ENCODE measurements at places on chromosomes 3 and 15. TPM values are rescaled to one million over a fixed set of nuclear protein-coding genes. Genes with fewer than 3 reads are reported as not detected.

Gene GPR149
- total RNA-seq = not detected

Gene PXYLP1
- total RNA-seq = 32.6 TPM

Gene ECT2
- 39.0 TPM for total RNA-seq

Gene CCDC54
- total RNA-seq = not detected

- no peak for DNase-seq
Measured at GRCh38 chr15:63915873-63916771, 82.4 kb upstream of the HERC1 start.

DNA sequence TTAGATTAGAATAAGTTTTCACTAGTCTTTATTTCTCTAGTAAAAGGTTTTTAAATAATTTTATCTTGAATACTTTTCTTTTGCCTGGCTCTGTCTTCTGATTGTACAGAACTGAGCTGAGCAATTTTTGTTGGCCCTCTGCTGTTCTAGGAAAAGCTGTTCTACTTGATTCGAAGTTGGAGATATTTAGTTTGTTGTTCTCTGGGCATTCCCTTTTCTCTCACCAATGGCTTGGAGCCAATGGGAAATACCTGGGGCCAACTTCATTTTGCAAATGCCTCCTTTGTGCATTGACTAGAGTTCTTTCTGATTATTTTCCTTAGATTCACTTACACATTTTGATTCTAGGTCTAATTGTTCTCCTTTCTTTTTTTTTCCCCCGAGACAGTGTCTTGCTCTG is 16.5 kb downstream of the ABHD5 start:
- DNase-seq = no peak

GRCh38 chr3:111848283-111848682 is 10.8 kb upstream of the PHLDB2 start:
- DNase-seq = no peak

DNA sequence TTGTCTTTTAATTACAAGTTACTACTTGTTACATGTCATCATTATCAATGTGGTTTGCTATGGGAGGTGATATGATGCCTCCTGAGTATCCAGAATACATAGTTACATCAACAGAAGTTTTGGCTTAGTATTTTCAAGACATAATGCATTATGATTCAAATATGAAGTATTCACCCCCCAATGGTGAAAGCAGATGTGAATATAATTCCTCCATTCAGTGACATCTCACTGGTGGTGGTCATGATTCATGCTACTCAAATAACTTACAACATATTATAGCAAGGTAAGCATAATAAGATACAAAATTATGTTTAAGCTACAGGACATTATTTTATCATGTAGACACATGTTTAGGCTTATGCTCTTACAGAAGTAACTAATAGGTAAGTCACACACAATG is 34.9 kb upstream of the TTBK2 start:
- no peak for DNase-seq

DNA sequence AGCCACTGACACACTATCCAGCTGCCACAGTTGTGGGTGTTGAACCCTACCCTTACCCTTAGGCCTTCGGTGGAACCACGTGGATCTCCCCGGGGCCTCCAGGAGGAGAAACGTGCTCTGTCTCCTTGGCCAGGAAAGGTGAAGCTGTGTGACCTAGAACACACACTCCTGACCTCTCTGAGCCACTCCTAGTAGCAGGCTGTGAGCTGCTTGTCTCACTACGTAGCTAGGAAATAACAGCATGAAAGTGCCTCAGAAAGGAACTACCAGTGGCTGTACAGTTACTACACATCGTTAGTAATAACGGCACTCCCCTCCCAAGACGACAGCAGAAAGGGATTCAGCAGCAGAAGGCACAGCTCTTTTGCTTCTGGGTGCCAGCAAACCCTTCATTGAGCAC is 36.2 kb upstream of the SLC6A6 start:
- DNase-seq = no peak

DNA sequence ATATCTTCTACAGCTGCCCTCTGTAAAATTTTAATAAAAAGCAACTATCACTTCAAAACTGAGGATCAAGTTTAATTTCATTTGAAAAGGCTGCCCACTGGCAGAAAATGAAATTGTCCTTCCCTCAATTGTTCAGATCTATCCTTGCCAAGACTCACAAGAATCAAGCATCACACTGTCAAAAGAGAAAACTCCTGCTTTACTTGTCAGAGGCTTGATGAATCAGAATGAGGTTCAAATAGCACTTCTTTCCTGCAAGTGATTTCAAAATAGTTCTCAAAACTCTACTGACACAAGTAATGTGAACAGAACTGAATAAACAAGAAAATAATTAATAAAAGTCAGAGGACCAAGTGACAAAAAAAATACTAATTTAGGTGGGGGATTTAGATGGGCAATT is 70.6 kb downstream of the GOLIM4 start:
- DNase-seq = no peak

DNA sequence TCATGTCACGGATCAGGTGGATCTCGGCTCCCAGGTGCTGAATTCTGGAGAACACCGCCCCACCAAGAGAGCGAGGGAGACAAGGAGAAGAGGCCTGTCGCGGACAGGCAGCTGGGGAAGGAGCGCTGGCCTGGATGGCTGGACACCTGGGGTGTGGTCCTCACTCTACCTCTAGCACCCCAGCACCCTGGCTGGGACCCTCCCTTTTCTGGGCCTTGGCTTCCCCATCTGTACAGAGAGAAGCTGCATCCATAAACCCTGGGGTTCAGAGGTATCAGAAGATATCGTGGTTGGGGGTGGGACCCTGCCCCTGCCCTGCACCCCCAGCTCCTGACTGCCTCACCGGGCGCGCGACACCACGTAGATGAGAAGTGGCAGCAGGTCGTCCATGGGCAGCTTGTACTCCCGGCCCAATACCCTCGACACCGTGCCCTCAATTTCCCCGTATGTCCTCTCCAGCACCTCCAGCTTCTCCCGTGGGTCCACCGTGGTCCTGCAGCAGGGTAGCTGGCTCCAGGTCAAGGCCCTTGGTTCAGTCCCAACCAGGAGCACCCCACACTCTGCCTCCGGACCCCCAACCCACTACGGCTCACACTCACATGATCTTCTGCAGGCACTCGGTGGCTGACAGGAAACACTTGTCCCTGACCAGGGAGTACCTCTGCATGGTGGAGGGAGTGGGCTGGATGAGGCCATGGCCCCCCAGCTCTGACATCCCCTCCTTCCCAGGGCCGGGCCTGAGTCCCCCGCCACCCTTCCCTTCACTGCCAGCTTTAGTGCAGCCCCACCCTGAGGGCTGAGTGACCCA is 21.7 kb downstream of the ALS2CL start:
- DNase-seq = no peak

Data from urinary bladder (tissue), 4 donors.